Activated CD8-positive, alpha-beta memory T cell treated with anti-CD3 and anti-CD28 coated beads for 24 hours (primary cell): ENCODE measurements at places on chromosomes 5 and 9.

DNA sequence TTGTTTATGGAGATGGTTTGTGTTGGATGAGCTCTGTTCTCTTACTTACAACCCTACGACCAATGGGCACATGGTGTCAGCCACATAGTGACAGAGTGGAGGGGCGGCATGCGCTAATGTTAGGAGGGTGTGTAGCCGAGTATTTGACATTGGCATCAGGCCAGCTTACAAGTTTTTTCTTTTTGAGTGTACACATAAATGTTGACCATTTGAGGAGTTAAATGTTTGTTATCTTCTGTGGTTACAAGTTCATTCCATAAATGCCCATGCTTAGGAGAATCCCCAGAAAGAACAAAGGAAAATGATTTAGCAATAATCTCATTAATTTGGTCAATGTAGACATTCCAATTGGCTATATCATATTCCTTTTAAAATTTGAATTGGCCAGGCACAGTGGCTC lies 180.1 kb upstream of the ELL2 start:
- DNase-seq, result no peak

DNA sequence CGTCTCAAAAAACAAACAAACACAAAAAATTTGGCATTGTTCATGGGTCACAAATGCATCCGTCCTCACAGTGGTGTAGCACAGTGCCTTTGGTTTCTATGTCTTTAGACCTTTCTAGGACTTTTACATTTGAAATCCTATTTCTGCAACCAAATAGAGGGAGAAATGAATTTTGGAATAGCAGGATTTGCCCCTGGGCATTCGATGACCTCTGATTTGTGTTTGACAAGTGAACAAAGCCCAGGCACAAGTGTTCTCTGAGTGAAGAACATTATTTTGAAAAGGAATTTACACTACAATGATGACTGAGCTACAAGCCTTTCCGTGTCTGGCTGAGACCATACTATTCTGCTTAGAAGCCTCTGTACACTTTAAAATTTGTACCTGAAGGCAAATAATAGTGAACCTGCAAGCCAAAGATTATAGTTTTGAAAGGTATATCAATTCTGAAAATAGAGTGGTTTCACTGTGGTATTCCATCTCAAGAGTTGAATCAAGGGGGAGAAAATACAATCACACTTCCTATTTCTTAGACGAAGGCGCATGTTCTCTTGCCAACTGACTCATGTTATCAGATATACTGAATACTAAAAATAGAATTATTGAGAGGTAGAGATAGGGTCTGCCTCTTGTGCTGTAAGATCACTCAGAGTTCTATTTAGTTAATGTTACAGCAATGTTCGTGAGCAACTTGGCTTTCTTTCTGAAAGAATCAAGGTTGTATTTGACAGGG lies 297.6 kb downstream of the KDM4C start:
- no peak for DNase-seq

DNA sequence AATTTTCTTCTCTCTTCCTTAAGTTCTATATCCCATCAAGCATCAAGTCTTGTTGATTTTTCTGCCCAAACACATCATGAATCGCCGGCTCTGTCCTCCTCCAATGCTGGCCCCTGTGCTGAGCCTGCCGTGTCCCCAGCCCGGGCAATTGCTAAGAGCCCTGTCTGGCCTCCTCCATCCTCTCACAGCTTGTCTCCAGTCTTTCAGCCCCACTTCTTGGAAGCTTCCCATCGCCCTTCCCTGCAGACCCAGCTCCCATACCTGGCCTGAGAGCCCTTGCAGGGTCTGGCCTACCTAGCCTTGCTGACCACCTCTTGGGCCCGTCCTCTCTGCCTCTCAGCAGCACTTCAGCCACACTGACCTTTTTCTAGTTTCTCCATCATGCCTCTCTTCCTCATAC lies 61.9 kb downstream of the COL15A1 start:
- peak; percentile 37 for DNase-seq

DNA sequence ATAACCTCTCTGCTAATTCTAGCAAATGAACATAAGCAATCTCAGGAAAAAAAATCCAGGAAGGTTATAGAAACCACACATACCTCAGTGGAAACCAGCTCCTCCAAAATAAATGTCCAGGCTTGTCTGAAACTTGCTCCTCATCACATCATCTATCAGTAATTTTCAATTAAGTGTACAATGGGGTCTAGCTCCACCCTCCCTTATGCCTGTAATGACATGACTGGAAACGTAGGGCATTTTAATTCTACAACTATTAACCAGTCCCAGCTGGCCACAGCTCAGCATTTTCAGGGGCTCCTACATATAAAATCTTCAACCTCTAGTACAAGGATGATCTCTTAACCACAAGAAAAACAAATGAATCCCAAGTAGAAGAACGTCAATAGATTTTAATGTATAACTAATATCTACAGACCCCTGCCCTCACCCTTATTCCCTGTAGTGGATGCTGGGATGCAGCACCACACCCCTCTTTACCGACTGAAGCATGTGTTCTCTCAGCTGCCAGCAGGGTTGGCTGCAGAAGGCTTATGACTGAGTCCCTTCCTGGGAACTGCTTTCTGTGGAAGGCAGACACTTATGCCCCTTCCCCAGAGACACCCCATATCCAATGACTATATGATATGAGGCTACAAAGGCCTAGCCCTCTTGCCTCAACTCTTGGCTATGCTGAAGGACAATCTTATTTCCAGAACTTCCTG lies 6.8 kb downstream of the TSSK1B start:
- DNase-seq, result no peak

DNA sequence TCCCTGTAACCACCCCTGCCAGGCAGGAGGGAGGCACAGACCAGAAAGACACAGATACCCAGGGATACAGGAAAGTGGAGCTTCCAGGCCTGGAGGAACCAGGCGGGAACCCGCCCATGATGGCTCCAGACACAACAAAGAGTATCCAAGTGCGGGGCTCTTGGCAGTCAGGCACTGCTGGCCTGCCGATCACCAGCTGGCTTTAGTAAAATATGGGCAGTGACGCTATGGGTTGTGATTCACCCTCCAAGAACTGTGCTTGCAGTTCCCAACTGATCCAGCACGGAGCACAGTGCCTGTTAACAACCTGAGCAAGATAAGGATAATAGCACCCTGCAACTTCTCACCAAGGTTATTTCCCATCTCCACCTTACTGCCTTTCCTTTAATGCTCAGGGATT lies 463.3 kb downstream of the IRX1 start:
- DNase-seq, result no peak

DNA sequence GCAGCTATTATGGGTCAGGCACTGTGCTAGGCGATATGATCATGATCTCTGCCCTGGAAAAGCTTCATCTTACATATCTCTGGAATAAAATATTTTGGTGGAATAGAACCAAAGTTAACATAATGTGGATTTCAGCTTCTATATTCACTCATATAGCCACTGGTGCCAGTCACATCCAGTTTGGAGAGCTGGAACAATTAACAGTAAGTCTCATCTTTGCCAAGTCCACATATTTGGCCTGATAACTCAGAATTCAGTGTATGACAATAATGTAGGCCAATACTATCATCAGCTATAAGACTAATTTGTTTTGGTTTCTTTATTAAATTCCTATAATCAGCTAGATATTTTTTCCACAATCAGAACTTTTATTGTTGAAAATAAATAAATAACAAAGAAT lies 5.9 kb upstream of the FAM13B start:
- no peak for DNase-seq

GRCh38 chr9:92384375-92384774 lies 20.0 kb downstream of the OGN start:
- DNase-seq, result no peak

DNA sequence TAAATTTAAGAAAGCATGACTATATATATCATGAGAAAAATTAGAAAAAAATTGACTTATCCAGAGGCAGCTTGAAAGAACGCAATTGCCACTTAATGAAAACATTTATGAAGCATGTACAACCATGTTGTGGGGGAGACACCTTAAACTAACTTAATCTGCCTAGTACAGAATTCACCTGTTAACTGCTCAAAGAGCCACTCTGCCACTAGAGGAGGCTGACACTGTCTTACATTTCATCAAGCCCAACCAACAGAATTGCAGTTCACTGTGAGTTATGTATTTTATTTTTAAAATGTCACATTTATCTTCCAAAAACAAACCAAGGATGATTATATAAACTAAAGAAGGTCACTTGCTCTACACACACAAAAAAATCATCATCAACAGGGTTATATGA lies 252.9 kb downstream of the MLLT3 start:
- DNase-seq, result no peak

DNA sequence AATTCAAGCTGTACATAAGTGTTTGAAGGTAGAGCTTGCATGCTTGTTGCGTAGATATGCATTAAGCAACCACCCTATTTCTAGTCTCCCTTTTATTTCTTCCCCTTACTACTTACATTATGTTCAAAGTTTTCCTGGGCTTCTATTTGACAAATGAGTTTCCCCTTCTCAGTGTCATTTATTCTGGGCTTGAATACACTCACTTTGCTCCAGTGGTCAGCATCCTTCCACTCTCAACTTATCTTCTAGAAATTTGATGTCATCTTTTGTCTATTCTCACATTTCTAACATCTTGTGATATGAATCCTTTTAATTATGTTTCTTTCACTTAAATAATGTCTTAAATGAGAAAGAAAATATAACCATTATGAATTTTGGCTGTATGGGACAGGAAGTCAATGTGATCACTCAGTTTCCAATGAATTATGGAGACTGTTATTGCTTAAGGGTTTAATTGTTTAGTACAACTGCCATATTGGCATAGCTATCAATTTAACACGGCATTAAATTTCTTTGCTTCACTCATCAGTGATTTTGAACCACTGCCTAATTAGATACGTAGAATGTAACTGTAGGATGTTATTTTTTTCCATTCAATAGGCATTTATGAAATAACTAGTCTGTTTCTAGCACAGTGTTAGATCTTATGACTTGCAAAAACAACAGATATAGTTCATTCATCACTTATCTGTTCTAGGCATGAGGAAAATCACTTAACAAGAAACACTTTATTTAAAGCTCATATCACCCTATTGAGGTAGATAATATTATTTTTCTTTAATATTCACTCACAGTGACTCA lies 105.5 kb upstream of the CDH12 start:
- DNase-seq, result no peak

GRCh38 chr5:9534881-9535517 lies 10.9 kb downstream of the SEMA5A start:
- DNase-seq, result no peak

- no peak for DNase-seq
Measured at GRCh38 chr5:150361301-150361700, 3.8 kb downstream of the TCOF1 start.

DNA sequence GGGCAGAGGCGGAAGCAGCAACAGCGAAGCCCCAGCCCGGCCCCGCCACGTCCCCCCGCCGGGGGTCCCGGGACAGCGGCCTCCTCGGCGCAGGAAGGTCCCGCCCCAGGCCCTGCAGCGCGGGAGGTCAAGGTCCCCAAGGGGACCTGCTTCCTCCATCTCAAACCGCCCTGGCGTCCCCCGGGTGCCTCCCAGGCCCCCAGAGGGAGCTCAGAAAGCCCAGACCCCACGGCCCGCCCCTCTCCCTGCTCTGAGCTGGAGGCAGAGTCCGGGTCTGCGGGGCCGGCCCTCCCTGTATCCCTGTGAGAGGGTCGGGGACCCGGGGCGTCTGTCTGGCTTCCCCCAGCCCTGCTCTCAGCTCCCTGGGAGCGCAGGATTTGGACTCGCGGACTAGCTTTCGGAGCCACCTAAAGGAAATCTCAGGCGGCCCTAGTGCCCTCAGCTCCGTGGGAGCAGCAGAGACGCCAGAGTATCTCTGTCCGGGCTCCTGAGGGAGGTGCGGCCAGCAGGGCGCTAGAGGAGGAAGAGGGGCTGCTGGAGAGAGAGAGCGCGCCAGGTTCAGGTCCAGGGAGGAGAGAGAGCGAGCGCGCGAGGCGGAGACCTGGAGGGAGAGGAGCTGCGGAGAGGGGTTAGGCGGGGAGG lies 30.7 kb downstream of the EXOC3 start:
- peak; percentile 81 for DNase-seq

- peak; percentile 68 for DNase-seq
Measured at GRCh38 chr5:76082772-76083554, at the start of gene SV2C. Gene SV2C (plus strand): TSS chr5:76083383. CDS start chr5:76131751, 48,368 bp downstream.

GRCh38 chr5:148397968-148398595 lies 14.3 kb downstream of the FBXO38 start:
- DNase-seq, result no peak

- no peak for DNase-seq
Measured at GRCh38 chr9:107087222-107087621, 195.9 kb upstream of the RAD23B start.
